Stimulated activated CD8-positive, alpha-beta memory T cell treated with anti-CD3 and anti-CD28 coated beads, Interleukin-7, amount 100 ng/mL, for 1 hour (primary cell): ENCODE measurements at places on chromosomes 2 and 18.

DNA sequence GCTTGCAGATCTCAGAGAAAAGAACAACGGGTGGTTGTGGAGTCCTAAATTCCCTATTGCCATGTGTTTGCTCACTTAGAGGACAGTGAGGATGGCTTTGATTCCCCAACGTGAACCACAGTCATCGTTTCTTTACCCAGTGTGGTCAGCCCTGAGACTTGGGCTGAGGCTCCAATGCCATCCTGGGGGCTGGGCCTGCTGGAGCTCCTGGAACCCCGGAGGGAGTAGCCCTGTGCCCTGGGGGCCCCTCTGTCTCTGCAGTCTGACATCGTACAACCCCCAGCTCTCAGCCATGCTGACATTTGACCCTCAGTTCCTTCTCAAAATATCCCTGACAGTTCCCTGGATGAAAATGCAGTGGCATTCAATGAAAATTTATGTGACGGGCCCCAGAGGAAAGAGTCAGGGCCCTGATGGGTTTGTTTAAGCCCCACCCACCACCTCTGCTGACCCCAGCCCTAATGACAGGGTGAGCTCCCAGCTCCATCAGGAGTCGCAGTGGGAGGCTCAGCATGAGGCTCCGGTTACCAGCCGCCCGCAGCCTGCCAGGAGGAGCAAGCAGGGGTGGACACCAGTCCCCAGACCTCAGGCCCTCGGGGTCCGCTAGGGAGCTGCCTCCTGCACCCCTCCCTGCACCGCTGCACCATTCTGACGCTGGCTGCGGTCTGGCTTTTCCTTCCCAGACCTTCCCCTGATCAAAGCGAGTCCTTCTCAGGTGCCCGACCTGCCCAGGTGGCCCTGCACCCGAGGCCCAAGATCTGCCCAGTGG, 120.9 kb downstream of the TWIST2 start:
- no peak for DNase-seq

GRCh38 chr18:23721696-23722480, 32.6 kb downstream of the LAMA3 start:
- DNase-seq: no peak

DNA sequence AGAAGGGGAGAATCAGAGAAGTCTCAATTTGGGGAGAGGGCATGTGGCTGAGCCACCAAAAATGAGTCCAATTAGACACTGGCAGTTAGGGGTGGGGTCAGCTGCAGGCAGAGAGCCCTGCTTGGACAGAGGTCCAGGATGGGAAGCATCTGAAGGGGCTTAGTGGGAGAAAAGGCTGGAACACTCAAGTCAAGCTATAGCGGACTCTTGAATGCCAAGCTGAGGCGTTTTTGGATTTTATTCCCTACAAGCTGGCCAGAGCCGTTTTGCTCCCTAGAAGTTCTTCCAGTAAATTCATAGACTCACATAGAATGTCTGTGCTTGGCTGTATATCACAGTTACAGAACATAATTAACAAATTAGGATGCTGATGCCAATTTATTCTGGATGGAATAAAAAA, 172.8 kb downstream of the ACOXL start:
- no peak for DNase-seq

- no peak for DNase-seq
Measured at GRCh38 chr2:137333386-137334165, 568.2 kb downstream of the THSD7B start.

DNA sequence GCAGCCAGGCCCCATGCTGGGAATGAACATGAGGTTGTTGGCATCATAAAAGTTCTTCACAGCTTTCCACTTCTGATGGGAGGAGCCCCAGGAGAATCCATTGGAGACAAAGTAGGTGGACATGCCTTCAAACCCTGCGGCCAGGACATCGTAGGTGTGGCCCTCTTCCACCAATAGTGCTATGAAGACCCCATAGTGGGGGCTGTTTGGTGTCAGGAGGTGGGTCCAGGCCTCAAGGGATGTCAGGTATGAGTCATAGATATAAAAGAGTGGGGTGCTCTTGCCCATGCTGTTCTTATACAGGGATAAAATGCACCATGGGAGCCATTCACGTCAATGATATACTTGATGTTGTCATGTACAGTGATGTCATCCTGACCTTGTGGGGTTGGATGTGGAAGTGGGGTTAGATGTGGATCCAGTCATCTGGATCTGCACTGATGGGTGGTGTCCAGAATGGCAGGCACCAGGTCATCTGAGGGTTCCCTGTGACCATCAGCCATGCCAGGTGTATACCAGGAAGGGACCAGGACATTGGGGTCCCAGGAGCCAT, 22.1 kb upstream of the MCM6 start:
- DNase-seq: no peak

DNA sequence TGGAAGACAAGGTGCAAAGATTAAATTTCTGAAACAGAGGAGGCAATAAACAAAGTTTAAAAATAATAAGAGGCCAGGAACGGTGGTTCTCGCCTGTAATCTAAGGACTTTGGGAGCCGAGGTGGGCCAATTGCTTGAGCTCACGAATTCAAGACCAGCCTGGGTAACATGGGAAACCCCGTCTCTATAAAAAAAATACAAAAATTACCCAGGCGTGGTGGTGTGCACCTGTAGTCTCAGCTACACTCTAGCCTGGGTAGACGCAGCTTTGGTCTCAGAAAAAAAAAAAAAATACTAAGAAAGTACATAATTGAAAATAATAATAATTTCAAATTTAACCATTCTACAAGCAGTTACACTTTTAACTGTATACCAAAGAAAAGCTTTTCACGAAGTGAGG, 744.6 kb upstream of the POU3F3 start:
- no peak for DNase-seq

DNA sequence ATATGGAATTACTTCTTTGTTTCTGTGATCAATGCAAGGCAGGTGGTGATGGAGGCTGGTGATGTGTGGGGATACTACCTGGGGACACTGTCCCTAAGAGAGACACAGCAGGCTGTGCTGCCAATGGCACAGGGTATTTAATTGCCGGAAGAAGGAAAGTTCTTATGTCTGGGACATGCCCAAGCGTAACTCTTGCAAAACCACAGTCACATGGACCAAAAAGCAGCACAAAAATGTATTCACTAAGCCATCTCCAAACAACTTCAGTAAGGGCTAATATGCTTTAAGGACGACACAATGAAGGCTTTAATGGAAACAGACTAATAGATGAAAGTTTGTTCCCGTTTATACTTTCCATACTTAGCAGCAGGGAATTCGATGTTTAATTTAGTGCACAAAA, 49.7 kb upstream of the AP1S3 start:
- DNase-seq: no peak

GRCh38 chr2:55876429-55877086, 47.0 kb downstream of the EFEMP1 start:
- DNase-seq: no peak

DNA sequence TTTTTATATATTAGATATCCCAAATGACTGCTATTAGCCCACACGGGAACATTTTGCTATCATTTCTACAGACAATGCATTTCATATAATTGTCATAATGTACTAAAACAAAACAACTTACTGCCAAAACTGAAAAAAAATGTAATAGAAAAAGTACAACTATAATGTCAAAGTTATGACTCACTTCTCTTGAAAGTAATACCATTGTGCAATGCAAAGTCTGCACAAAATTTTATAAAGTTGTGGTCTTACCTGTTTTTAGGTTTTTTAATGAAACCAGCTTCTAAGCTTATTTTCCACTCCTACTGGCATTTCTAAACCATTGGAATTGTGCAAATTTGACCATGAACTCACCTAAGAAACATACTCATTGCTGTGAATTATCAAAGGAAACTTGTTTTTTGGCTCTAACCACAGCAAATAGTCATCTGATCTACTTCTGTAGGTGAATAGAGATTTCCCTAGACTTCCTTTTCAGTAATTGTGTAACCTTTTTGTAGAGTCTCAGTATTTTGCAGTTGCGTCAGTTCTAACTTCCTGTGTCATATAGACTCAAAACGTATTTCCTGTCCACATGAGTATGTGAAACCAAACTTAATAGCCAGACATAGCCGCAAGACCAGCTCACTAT, 31.9 kb upstream of the TFPI start:
- no peak for DNase-seq

GRCh38 chr18:48445540-48445939, 36.4 kb upstream of the ZBTB7C start:
- DNase-seq: peak; percentile 42

GRCh38 chr2:70886541-70886987, 49.1 kb upstream of the ATP6V1B1 start:
- no peak for DNase-seq

- DNase-seq: no peak
Measured at GRCh38 chr18:66508937-66509336, 95.0 kb downstream of the CDH19 start.

GRCh38 chr2:119326938-119327337, 39.7 kb downstream of the C2orf76 start:
- no peak for DNase-seq

DNA sequence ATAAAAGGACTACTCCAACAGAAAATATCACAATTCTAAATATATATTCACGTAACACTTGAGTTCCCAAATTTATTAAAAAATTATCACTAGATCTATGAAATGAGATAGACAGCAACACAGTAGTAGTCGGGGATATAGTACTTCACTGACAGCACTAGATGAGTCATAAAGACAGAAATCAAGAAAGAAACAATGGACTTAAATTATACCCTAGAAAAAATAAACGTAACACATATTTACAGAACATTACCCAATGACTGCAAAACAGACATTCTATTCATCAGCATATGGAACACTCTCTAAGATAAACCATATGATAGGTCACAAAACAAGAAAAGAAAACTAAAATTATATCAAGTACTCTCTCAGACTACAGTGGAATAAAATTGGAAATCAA, 429.4 kb downstream of the MBD2 start:
- no peak for DNase-seq

- DNase-seq: no peak
Measured at GRCh38 chr18:13103366-13103765, 112.2 kb downstream of the CEP192 start.

DNA sequence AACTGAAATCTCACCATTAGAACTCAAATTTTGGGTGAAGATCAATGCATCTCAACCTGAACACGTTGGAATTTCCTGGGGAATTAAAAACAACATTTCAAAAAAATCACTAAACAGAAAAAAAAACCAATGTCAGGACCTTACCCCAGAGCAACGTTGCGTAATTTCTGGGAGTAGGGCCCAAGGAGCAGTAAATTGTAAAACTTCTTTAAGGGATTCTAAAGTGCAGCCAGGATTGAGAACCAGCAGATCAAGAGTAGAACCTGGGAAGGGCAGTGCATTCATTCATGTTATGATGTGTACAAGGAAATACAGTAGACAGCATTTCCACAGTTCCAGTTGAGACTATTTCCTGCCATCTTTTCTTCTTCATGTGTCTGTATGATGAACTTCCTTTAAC, 56.9 kb downstream of the RHBDD1 start:
- DNase-seq: no peak

DNA sequence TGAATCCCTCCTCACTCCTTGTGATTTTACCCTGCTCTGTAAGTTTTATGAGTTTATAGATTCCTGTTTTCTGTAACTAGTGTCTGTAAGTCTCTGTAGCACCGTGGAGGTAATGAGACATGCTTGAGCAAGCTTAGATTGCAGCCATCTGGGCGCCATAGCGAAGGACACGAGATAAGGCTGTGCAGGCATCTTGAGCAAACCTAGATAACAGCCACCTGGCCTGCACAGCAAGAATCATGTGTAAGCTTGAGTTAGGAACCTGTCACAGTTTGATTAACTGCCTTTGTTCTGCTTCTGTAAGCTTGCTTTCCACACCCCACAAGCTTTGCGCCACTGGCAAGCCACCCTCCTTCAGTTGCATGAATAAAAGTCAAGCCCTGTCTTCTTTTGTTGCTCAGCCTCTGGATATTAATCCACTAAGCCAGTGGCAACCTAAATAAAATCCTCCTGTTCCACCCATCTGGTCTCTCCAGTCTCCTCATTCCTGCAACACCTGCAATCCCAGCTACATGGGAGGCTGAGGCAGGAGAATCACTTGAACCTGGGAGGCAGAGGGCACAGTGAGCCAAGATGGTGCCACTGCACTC, 270.6 kb upstream of the RGPD4 start:
- no peak for DNase-seq

DNA sequence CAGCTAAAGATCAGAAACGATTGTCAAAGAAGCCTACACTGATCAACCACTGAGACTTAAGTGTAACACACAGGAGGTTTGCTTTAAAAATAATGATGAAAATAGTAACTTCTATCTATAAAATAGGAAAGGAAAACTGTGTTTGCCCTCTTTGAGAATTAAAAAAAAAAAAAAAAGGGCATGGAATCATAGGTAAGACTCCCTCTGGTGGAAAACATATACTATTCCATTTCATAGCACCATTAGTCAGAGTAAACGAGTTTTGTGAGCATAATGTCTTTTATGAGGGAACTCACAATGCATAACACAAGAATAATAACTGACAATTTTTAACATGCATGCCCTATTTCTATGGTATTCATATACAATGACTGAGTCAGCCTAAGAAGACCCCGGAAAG, 36.3 kb downstream of the SLC35F5 start:
- no peak for DNase-seq

GRCh38 chr18:57833441-57834101, 30.5 kb upstream of the ATP8B1 start:
- DNase-seq: no peak

- no peak for DNase-seq
Measured at GRCh38 chr2:137383391-137383790, 580.9 kb upstream of the HNMT start.

DNA sequence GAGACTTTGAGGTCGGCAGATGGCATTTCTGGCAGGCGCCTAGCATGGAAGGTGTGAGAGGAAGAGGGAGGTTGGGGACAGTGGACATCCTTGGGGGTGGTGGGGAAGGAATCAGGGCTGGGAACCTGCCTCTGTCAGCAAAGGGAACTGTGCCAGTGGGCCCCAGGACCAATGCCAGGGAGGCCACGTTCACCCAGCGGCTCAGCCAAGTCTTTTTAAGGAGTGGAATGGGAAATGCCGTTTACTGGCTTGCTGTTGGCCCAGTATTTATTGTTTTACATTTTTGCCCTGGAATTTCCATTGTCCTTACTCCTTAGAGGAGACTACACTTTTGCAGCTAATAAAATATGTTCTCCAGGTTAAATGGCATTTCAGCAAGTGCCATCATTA, 135.2 kb downstream of the MCFD2 start:
- DNase-seq: no peak

- peak; percentile 55 for DNase-seq
Measured at GRCh38 chr2:190408538-190409271, 550 bp downstream of the MFSD6 start.

DNA sequence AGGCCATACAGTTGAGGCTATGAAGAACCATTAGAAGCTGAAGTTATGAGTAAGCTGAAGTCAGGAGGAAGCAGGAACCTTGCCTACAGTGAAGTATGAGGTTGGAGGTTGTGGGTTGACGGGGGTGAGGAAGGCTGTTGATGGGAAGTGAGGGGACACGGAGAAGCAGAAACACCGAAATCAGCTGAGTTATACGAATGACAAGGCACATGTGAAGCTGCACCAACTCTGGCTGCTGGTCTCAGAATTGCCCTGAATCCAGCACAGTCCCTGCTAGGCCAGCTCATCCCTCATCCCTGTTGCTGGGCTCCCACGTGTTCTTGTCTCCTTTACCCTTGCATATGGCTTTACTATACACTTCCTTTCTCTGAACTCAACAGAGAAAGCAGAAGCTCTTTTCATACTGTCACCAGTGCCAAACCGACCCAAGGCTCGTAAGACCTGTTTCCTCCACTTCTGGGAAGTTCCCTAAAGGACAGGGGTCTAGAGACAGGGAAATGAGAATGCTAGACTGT, 9.2 kb upstream of the TMEM247 start:
- DNase-seq: no peak
